ENCODE measurements at places on chromosomes 7 and 10. TPM values are rescaled to one million over a fixed set of nuclear protein-coding genes. Genes with fewer than 3 reads are reported as not detected.

GRCh38 chr10:93893646-93894515, at the start of gene SLC35G1:
SLC35G1 (plus strand) TSS chr10:93893978; CDS start chr10:93894034, 56 bp downstream.
- peak within 1 kb of the TSS; percentile 65 for H3K27ac ChIP-seq
- peaks cover 34% of the 10 kb centered on the region for H3K4me1 ChIP-seq
- DNase-seq: peak; percentile 75
- H3K27me3 ChIP-seq: peaks cover 5% of the 10 kb centered on the region
- peak within 1 kb of the TSS; percentile 82 for H3K4me3 ChIP-seq
- peaks cover 13% of the 10 kb centered on the region for H3K36me3 ChIP-seq

GRCh38 chr7:39045231-39045630, 67.5 kb downstream of the POU6F2 start:
- H3K4me1 ChIP-seq: no peaks in the 10 kb centered on the region
- no peak for DNase-seq
- no peak overlapping the region for H3K27ac ChIP-seq
- H3K27me3 ChIP-seq: peaks cover 4% of the 10 kb centered on the region
- no peaks in the 10 kb centered on the region for H3K36me3 ChIP-seq

- H3K27ac ChIP-seq: no peak overlapping the region
- no peaks in the 10 kb centered on the region for H3K27me3 ChIP-seq
- DNase-seq: no peak
- no peak overlapping the region for H3K4me3 ChIP-seq
These were observed 75.7 kb upstream of the ASAH2 start for GRCh38 chr10:50326757-50327701.

DNA sequence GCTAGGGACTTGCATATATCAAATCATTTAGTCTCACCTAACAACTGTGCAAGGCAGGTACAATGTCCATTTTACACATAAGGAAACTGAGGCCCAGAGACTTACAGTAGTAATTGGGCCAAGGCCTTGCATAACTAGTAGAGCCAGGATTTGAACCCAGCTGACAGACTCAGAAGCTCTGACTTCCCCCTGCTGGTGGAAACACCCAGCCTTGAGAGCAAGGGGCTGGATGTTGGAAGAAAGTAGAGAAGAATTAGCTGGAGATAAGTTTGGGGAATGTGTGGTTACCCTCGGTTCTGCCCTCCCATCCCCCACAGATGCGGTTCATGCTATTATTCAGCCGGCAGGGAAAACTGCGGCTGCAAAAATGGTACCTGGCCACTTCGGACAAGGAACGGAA, 2.0 kb downstream of the AP1S1 start:
- DNase-seq: no peak
- H3K27me3 ChIP-seq: peaks cover 9% of the 10 kb centered on the region
- peaks cover 8% of the 10 kb centered on the region for H3K4me1 ChIP-seq
- H3K4me3 ChIP-seq: no peak overlapping the region
- no peak overlapping the region for H3K27ac ChIP-seq

- no peak overlapping the region for H3K27ac ChIP-seq
- H3K27me3 ChIP-seq: no peaks in the 10 kb centered on the region
- no peaks in the 10 kb centered on the region for H3K36me3 ChIP-seq
- H3K4me3 ChIP-seq: no peak overlapping the region
These were observed 699.9 kb downstream of the INHBA start for GRCh38 chr7:41002741-41003610.

- H3K27ac ChIP-seq: peak overlapping the region; percentile 92
- no peaks in the 10 kb centered on the region for H3K36me3 ChIP-seq
- H3K27me3 ChIP-seq: no peaks in the 10 kb centered on the region
- peaks cover 89% of the 10 kb centered on the region for H3K4me1 ChIP-seq
- DNase-seq: no peak
These were observed 127.2 kb downstream of the CELF2 start for GRCh38 chr10:11144626-11145494.

DNA sequence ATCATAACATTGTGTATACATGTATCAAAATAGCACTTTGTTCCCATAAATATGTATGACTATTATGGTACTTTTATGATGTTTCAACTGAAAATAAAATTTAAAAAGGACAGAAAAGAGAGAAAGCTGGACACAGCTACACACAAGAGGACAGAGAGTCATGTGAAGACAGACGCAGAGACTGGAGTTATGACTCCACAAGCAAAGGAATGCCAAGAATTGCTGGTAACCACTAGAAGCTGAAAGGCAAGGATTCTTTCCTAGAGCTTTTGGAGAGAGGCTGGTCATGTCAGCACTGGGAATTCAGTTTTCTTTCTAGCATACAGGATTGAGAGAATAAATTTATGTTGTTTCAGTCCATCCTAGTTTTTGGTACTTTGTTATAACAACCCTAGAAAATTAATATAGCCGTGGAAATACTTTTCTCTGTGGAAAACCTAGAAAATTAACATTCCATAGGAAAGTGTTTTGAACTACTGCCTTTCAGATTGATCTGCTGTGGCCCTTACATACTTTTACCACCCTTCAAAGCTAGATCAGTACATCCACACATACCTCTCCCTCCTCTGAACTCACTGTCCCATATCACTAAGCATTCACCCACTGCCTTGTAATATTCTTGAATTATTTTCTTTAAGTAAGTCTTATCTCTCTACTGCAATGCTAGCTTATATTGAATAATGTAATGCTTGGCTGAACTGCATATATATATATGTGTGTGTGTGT, 575.3 kb downstream of the IPMK start:
- no peak for DNase-seq
- H3K4me3 ChIP-seq: no peak overlapping the region
- H3K27me3 ChIP-seq: no peaks in the 10 kb centered on the region
- H3K4me1 ChIP-seq: no peaks in the 10 kb centered on the region

GRCh38 chr10:100977436-100977835, 8.1 kb downstream of the SEMA4G start:
- no peak overlapping the region for H3K27ac ChIP-seq
- DNase-seq: no peak
- peaks cover 3% of the 10 kb centered on the region for H3K4me1 ChIP-seq
- no peaks in the 10 kb centered on the region for H3K36me3 ChIP-seq

DNA sequence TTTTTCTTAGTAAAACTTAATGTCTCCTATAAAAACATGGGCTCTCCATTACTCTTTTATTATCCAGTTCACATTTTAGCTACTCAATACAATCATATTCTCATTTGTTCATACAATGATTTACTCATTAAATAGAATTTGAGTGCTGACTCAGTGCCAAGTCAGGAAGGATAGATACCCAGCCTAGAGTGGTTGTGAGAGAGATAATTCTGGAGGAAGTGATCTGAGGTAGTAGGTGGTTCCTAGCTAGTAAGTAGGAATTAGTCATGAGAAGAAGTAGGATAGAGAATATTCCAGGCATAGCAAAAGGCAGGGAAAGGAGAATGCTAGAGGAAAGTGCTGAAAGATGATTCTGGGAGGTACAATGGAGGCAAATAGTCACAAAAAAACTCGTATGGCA, 133.5 kb upstream of the MBL2 start:
- no peak overlapping the region for H3K27ac ChIP-seq
- DNase-seq: no peak
- H3K27me3 ChIP-seq: no peaks in the 10 kb centered on the region
- no peaks in the 10 kb centered on the region for H3K4me1 ChIP-seq

DNA sequence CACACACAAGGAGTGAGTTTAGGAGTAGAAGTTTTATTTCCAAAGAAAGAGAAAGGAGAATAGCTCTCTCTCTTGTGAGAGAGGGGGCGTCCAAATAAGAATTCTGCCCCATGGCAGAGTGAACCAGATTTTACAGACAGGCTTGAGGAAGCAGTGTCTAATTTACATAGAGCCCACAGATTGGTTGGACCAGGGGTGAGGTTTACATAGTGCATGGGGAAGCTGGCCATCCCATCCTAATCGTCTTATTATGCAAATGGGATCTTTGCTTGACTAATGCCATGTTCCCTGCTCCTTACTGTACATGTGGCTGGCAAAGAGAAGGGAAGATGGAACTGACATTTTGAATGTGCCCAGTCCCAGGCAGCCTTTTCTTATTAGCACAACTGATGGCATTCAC, 60.0 kb upstream of the ACSM6 start:
- no peaks in the 10 kb centered on the region for H3K4me1 ChIP-seq
- no peak overlapping the region for H3K27ac ChIP-seq
- H3K27me3 ChIP-seq: no peaks in the 10 kb centered on the region
- H3K4me3 ChIP-seq: no peak overlapping the region
- no peak for DNase-seq
- H3K36me3 ChIP-seq: no peaks in the 10 kb centered on the region

DNA sequence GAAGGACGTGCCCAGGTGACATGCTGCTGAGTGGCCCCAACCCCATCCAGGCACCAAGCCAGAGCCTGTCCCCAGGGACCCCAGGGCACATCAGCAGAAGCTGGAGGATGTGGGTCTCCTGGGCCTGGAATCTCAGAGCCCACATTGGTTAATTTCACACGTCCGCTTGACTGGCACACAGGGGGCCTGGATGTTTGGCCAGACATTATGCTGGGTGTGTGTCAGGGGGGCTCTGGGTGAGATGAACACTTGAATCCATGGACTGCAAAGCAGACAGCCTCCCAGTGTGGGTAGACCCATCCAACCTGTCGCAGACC, 79.1 kb upstream of the RET start:
- no peaks in the 10 kb centered on the region for H3K36me3 ChIP-seq
- no peaks in the 10 kb centered on the region for H3K27me3 ChIP-seq
- no peak overlapping the region for H3K4me3 ChIP-seq
- no peak overlapping the region for H3K27ac ChIP-seq
- no peaks in the 10 kb centered on the region for H3K4me1 ChIP-seq

- H3K4me3 ChIP-seq: no peak overlapping the region
- no peaks in the 10 kb centered on the region for H3K4me1 ChIP-seq
- no peaks in the 10 kb centered on the region for H3K27me3 ChIP-seq
- no peaks in the 10 kb centered on the region for H3K36me3 ChIP-seq
- DNase-seq: no peak
- no peak overlapping the region for H3K27ac ChIP-seq
These were observed 822.0 kb downstream of the TNS3 start for GRCh38 chr7:46759711-46760480.

DNA sequence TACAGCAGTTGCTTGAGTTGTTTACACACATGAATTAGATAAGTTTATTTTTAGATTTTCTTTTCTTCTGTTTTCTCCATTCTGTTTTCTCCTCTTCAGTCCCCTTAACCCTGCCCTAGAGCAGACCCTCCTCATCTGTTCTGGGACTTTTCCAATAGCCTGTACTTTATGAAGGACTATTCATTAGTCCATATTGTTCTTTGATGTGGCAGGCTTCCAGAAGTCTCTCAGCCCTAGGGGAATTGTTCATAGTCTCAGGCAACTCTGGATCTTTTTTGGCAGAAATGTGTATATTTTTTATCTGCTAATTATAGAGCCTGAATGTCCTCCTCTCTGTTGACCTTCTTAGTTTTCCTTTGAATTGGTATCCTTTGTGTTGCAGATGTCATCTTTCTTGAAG, 25.4 kb downstream of the KAT6B start:
- H3K4me1 ChIP-seq: peaks cover 49% of the 10 kb centered on the region
- no peak for DNase-seq
- H3K4me3 ChIP-seq: no peak overlapping the region
- H3K27me3 ChIP-seq: no peaks in the 10 kb centered on the region

- H3K4me3 ChIP-seq: no peak overlapping the region
- H3K36me3 ChIP-seq: no peaks in the 10 kb centered on the region
- peaks cover 11% of the 10 kb centered on the region for H3K27me3 ChIP-seq
- H3K4me1 ChIP-seq: no peaks in the 10 kb centered on the region
- no peak for DNase-seq
These were observed 441.8 kb downstream of the RPS24 start for GRCh38 chr10:78475437-78475836.

GRCh38 chr10:97196223-97197029, 10.7 kb upstream of the SLIT1 start:
- peak; percentile 74 for DNase-seq
- peaks cover 46% of the 10 kb centered on the region for H3K27me3 ChIP-seq
- no peaks in the 10 kb centered on the region for H3K36me3 ChIP-seq
- H3K4me3 ChIP-seq: peak overlapping the region; percentile 73

- H3K4me3 ChIP-seq: no peak overlapping the region
- H3K4me1 ChIP-seq: peaks cover 10% of the 10 kb centered on the region
- no peaks in the 10 kb centered on the region for H3K36me3 ChIP-seq
- DNase-seq: no peak
These were observed 2.0 kb upstream of the HEPACAM2 start for GRCh38 chr7:93228302-93228701.

- no peaks in the 10 kb centered on the region for H3K36me3 ChIP-seq
- peaks cover 21% of the 10 kb centered on the region for H3K4me1 ChIP-seq
- DNase-seq: no peak
- no peak overlapping the region for H3K4me3 ChIP-seq
These were observed 213.8 kb downstream of the ZMYND11 start for GRCh38 chr10:349081-349480.

DNA sequence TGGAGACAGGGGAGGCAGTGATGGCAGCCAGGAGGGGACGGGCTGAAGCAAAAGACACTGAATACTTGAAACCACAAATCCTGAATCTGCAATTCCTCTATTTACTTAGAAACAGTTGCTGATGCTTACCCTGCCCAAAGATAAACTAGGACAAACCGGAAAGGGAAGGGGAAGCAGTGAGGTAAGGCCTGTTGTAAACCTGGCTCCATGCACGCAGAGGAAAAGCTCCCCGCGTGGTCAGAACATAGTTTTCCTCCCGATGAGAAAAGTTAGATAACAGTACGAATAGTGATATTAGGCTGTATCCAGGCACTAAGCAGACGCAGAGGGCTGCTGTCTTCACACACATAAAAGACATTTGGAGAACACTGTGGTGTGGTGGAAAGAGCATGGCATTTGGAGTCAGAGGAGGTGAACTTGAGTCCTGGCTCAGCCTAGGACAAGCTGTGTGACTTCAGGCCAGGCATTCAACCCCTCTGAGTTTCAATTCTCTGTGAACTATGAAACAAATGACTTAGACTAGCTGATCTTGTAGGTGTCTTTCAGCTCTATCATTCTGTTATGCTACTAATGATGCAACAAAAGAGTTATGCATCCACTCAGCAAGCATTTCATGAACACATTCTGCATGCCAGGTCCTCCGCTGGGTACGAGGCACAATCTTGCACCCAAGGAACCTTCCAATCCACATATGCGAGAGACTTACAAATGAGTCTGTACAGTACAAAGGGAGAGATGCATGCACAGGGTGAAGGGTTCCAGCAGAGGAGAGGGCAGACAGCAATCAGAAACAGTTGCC, 80.9 kb downstream of the SORBS1 start:
- H3K27me3 ChIP-seq: peaks cover 4% of the 10 kb centered on the region
- DNase-seq: no peak
- no peak overlapping the region for H3K4me3 ChIP-seq
- peaks cover 6% of the 10 kb centered on the region for H3K4me1 ChIP-seq
- H3K27ac ChIP-seq: no peak overlapping the region
- no peaks in the 10 kb centered on the region for H3K36me3 ChIP-seq

GRCh38 chr7:23212841-23213240, 31.0 kb downstream of the NUP42 start:
- no peak overlapping the region for H3K27ac ChIP-seq
- DNase-seq: no peak
- no peaks in the 10 kb centered on the region for H3K36me3 ChIP-seq
- no peak overlapping the region for H3K4me3 ChIP-seq
- H3K4me1 ChIP-seq: no peaks in the 10 kb centered on the region

The FANK1 gene
- total RNA-seq: 0.92 TPM

The GPR15LG gene
- not detected for total RNA-seq

The SSC4D gene
- total RNA-seq: 0.37 TPM

The DENND11 gene
- 32.9 TPM for total RNA-seq

The PROSER2 gene
- 1.5 TPM for total RNA-seq

The FGFBP3 gene
- 3.6 TPM for total RNA-seq

The FAM237B gene
- not detected for total RNA-seq

The COMTD1 gene
- 54.7 TPM for total RNA-seq
